ENCODE measurements at places on chromosomes 12 and 14. TPM values are rescaled to one million over a fixed set of nuclear protein-coding genes. Genes with fewer than 3 reads are reported as not detected.
A peak's percentile ranks its signal among the peaks of the same experiment; 100 is the strongest.

Gene KLHL33
- 0.53 TPM for polyA plus RNA-seq

GRCh38 chr12:90841336-90841735, 113.6 kb downstream of the CCER1 start:
- no peak for DNase-seq

GRCh38 chr14:77489041-77489440, 9.6 kb downstream of the ISM2 start:
- no peak for DNase-seq

GRCh38 chr12:52327052-52327829, 6.0 kb upstream of the KRT83 start:
- DNase-seq, result peak; percentile 56

DNA sequence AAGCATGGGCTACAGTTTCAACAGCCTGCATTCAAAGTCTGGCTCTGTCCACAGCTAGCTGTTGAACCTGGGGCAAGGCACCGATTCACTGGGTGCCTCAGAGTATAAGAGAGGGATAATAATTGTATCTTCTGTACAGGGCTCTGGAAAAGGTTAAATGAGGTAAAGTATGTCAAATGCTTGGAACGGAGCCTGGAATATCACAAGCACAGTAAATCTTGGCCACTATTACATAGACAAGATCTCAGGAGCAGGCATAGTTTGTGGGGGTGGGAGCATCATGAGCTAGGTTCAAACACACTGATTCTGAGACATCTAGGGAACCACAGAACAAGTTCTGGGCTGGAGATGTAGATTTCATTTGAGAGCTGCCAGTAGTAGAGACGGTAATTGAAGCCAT, 203.7 kb upstream of the NUDT4 start:
- DNase-seq, result no peak

GRCh38 chr14:104889375-104889757, 24.3 kb downstream of the CEP170B start:
- no peak for DNase-seq

GRCh38 chr12:85278598-85279448, 1.2 kb upstream of the ALX1 start:
- no peak for DNase-seq

DNA sequence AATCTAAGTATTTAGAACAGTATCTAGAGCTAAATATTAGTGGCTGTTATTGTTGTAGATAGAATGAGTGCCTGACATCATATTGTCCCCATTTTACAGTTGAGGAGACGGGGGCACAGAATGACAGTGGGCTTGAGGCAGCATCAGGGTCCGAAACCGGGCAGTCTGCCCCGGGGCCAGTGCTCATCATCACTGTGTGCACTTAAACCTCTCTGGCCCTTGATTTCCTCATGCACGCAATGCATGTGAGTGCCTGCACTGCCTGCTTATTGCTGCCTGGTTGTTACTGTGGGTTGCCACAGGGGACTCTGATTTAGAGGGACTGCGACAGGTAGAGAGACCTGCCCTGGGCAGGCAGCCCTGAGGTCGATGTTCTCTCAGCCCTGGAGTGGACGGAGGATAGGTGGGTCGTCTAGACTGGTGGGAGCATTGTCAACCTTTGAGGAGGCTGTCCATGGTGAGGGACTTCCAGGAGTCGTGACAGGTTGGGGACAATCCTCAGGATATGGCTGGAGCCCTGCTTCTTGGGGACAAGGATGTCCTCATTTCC, 9.8 kb downstream of the ACVRL1 start:
- DNase-seq, result no peak

GRCh38 chr14:94031883-94032279, 5.7 kb downstream of the OTUB2 start:
- DNase-seq, result no peak

DNA sequence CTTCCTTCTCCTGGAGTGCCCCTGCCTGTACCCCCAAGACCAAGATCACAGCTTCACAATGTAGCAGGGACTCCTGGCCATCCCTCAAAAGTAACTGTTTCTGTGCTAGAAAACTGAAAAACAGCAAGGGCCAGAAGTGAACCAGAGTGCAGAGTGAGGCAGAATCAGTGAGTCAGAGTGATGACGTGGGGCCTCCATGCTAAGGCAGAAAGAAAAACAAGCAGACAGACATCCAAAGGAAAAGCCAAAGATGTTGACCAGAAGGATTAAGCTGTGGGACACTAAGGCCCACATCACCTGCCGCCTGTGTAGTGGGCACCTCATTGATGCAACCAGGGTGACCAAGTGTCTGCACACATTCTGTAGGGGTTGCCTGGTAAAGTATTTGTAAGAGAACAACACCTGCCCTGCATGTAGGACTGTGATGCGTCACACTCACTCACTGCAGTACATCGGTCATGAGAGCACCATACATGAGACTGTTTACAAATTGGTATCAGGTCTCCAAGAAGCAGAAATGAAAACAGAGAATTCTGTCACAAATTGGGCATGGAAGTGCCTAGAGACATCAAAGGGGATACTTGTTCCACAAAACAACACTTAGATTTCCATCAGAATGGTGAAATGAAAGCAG, 51.2 kb downstream of the ARMH4 start:
- no peak for DNase-seq

Gene HOTAIR
- polyA plus RNA-seq, result 1.6 TPM

GRCh38 chr12:58513852-58514251, 406.5 kb downstream of the LRIG3 start:
- DNase-seq, result no peak

DNA sequence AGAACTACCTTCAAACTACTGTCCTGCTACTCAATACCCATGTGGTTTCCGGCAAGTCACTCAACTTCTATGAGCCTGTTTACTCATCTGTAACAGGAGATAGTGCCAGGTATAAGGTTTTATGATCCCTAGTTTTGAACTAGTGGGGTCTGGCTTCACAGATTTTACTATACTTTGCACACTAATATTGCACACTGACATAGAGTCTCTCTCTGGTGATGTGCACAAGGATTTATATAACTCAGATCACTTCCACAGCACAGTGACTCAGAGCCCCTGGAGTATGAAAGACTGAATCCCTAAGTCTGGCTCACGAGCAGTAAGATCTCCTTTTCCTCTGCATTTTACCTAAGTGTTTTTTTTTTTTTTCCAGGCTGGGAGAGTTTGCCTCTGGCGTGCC, 69.7 kb upstream of the SLC38A2 start:
- DNase-seq, result no peak

DNA sequence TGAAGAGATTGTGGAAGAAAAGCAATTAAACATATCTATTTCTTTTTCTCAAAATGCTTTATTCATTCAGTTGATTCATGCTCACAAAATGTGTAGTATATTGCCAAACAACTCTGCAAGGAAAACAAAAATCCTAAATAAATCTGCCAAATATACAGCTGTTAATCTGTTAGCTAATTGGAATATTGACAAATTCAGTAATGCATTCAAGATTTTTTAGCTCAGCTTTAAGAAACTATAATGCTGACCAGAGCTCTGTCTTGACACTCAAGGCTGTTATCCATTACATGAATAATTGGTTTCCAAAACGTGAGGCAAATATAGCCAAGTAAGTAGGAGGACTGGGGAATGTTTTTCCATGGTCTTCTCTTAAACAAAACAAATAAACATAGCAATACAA, 146.8 kb downstream of the TMTC2 start:
- no peak for DNase-seq

DNA sequence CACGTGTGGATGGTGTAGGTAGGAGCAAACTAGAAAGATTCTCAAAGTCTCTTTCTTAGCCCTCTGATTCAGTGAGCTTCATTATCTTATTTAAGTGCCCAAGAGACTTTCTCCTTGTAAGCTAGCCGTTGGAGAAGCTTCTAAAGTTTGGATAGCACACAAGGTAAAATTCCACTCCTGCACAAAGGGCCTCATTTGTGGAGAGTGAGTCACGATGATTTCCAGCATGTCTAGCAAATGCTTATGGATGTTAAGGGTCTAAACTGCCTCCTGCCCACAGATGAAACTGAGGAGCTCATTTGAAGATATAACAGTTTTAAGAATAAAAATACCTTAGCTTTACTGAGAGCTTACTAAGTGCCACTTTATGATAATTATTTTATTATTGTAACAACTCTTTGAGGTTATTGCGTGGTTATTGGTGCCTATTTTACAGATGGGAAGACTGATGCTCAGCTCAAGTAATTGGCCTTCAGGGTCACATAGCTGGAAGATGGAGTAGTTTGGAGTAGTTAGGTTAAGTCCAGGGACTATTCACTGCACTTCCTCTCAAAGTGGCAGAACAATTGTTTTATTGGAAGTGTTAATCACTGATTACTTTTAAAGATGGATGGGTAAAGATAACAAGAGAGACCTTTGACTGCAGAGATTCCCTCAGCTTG, 78.7 kb upstream of the HIF1A start:
- DNase-seq, result no peak

GRCh38 chr12:132503618-132504204, 13.8 kb downstream of the FBRSL1 start:
- DNase-seq, result no peak

Gene PLEKHG3
- polyA plus RNA-seq, result 107 TPM

- DNase-seq, result no peak
These were observed 200.7 kb upstream of the BCL2L14 start for GRCh38 chr12:11870041-11870451.

GRCh38 chr14:91202234-91202974, 42.1 kb downstream of the GPR68 start:
- no peak for DNase-seq

GRCh38 chr14:104359301-104359968, 220.1 kb upstream of the C14orf180 start:
- no peak for DNase-seq
